Hematopoietic multipotent progenitor cell treated with erythropoietin and hydrocortisone succinate and interleukin-3 and kit ligand, for 6 days (in vitro differentiated cells): ENCODE measurements at places on chromosomes 6 and 20.

- DNase-seq, result peak; percentile 72
These were observed 13.6 kb upstream of the CALHM6 start for GRCh38 chr6:116447496-116448011.

DNA sequence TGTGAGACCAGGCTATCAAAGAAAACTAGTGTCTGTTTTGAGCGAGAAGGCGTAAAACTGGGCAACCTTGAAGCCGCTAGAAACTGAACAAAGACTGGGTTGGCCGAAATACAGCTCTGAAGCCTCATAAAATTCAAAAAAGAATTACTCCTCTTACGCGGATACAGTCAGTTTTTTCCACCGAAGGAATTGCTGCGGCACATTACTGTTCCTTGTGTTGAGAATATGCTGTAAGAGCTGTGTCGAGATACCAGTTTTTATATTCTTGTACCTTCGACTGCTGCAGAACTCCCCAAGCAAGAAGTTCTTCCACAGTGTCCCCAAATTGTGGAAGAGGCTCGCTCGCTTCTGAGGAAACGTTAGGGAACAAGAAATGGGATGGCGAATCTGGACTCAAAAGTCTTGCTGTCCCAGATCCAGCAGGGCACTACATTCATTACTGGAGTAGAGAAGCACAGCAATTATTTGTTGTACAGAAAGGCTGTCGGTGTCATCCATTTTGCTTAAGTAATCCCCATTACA, 523 bp upstream of the COX7A2 start:
- peak; percentile 33 for DNase-seq

GRCh38 chr20:62543470-62544302, 67.9 kb upstream of the GATA5 start:
- no peak for DNase-seq

GRCh38 chr20:43398676-43399324, 58.9 kb upstream of the SRSF6 start:
- no peak for DNase-seq

GRCh38 chr20:11502061-11502460, 415.6 kb upstream of the BTBD3 start:
- DNase-seq, result peak; percentile 45

GRCh38 chr6:30826961-30827342, 57.4 kb upstream of the DDR1 start:
- DNase-seq, result no peak

DNA sequence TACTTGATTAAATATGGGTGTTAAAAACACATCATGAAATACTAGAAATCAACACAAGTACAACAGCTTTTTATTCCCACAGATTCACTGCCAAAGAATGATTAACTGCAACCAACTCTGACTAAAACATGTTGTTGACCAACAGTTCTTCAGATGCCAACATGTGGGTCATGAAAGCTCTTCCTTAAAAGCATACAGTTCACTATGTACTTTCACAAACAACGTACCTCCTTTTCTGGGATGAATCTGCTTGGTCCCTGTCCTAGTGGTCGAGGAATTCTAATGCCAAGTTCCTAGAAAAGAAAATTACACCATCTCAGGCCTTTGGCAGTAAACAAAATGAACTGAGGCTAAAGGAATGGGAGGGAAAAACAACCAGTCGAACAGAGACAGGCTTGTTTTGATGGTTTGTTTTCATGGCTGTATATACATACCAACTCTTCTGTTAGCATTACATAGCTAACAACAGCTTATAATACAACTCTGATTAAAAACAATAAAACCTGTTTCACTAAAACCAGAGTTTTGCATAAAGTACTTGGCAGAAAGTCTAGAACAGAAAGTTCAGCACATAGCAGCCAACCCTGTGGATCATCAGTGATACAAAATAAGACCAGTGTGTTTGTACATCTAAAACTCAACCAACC, 92.5 kb downstream of the SESN1 start:
- no peak for DNase-seq

DNA sequence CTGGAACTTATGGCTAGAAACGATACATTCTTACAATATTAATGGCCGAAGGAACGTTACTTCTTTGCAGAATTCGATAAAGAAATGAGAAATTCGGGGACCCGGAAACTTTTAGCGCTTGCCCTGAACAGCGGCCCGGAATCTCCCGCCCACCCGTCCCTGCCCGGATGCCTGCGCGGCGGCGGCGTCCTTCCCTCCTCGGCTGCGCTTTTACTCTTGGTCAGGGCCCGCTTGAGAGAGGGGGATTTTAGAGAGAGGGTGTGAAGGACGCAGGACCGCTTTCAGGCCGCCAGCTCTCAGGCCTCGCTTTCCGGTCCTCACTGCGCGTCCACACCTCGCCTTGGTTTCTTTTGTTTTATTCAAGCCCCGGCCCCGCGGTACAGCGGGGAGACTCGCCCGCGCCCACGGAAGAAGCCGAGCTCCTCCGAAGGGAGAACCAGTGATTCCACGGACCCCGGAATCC, 243.7 kb downstream of the ARID1B start:
- DNase-seq, result peak; percentile 83

DNA sequence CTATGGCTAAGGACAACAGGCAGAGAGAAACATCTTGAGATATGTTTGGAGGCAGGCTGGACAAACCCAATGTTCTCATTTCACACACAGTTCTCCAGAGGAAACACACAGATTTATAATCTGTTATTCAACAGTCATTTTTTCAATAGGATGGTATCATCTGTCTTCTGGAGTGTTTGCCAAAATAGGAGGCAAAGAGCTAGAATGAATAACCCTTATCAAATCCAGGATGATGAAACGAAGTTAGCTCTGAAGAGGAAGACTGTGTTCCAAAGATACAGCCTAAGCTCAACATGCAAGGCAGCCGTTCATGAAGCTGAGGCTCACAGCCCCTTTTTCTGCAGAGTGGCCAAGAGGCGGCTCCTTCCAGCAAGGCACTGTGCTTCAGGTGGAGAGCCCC, 70.8 kb downstream of the PPP1R3G start:
- DNase-seq, result no peak

DNA sequence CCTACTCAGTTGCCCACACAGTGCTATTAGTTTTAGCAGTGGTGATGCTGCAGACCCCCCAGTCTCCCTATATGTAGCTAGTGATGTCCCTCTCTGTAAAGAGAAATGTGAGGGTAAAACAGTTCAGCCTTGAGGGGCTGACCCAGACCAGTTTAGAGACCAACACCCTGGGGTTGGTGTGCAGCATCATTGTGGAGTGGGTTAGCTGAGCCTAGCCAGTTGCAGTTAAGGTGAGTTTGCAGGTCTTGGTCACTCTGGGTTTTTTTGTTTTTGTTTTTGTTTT, 401 bp upstream of the B3GALT4 start:
- DNase-seq, result peak; percentile 38

DNA sequence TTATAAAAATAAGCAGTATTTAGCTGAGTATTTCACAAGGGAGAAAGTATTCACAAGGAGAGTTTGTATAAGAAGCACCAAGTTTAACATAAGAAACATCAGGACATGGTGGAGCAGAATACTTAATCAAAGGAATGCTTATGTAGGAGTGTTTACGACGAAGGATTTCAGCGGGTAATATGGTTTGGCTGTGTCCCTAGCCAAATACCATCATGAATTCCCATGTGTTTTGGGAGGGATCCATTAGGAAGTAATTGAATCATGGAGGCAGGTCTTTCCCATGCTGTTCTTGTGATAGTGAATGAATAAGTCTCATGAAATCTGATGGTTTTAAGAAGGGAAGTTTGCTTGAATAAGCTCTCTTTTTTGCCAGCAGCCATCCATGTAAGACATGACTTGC, 1099.1 kb upstream of the ADGRB3 start:
- no peak for DNase-seq

DNA sequence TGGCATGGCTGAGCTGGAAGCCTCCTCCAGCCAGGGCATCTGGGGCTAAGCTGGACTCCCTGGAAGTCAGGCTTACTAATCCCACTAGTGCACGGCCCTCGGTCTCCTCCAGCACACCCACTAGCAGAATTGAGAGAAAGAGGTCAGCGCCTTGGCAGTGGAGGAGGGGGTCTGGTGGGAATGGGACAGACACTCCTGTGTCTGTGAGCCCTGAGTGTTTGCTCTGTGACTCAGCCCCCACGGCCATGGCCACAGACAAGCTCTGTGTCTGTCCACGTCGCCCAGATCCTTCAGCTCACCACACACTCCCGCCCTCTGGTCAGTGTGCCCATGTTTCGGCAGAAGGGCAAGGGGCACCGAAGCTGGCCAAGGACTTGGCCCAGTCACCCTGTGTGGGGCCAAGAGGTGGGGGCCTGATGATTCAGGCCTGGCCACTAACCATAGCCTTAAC, 8.8 kb downstream of the MDFI start:
- DNase-seq, result no peak

DNA sequence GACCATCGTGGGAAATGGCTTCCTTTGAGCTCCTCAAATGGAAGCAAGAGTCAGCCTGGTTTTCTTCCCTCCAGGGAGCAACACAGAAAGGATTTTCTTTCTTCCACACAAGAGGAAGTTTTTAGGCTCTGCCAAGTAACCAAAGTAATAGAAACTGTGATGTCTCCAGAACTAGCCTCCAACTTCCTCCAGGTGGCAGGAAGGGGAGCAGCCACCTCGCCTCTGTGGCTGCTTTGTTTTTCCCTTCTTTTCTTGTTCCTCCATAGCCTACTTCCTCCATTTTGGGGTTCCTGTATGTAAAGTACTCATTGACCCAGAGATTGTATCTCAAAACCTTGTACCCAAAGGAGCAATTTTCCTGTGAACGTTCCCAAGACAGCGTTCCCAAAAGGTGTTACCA, 32.7 kb upstream of the CCR6 start:
- no peak for DNase-seq

- no peak for DNase-seq
These were observed 63.2 kb downstream of the MAP3K5 start for GRCh38 chr6:136728976-136729515.

GRCh38 chr6:2579241-2579761, 171.4 kb downstream of the MYLK4 start:
- no peak for DNase-seq

DNA sequence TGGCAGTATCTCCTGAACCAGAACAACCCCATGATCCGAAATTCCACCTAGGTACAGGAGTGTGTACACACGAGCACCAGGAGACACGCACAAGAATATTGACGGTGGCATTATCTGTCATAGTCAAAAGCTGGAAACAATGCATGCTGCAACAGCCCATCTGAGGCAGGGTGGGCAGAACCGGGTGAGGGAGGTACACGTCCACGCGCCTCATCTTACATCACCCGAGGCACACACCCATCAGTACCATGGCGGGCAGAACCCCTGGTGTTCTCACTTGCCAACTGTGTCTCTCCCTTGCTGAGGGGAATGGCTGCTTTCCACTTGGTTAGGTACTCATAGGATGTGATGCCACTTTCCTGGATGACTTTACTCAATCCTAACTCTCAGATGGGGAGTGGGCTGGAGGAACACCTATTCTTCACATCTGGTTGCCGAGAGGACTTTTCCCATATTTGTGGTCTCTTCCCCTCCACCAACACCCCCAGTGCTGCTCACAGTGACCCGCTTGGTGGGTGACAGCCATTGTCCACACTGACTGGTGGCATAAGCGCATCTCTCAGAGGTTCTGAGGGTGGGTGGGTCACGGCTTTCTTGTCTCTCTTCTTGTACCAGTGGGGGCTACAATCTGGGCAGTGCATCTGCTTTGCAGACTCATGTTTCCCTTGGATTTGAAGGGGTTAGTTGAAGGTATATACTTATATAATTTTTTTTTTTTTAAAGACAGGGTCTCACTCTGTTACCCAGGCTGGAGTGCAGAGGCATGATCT, 13.5 kb downstream of the PPP1R3G start:
- DNase-seq, result no peak

- no peak for DNase-seq
These were observed 400.9 kb downstream of the TAF4 start for GRCh38 chr20:61664556-61665320.

DNA sequence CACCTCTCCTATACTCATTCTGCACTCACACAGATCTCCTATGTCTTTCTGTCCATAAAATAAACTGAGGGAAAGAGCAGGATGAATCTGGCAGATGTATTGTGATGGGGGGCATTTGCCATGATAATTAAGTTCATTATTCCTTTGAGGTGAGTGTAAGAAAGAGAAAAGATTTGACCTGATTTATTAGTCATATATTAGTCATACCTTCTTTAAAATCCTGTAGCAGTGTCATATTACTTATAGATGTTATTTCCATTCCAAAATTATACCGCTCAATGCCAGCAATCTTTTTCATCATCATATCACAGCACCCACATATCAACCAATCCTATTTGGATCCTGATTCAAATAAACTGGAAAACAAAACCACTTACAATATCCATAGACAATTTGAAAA, 733.3 kb upstream of the SLC35B3 start:
- DNase-seq, result no peak

DNA sequence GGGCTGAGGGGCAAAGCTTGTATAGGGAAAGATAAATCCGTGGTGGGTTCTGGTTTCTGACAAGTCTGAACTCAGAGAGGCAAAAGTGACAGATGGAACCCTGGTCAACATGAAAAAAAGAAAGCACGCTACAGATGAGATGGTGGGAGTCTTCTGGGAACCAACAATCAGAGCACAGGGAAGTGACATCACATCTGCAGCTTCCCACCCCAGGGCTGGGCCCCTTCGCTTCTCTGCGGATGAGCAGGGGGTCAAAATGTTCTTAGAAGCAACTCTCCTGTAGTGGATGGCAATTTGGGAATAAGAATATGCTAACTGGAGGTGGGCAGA, 129.2 kb upstream of the AKAP12 start:
- DNase-seq, result no peak

DNA sequence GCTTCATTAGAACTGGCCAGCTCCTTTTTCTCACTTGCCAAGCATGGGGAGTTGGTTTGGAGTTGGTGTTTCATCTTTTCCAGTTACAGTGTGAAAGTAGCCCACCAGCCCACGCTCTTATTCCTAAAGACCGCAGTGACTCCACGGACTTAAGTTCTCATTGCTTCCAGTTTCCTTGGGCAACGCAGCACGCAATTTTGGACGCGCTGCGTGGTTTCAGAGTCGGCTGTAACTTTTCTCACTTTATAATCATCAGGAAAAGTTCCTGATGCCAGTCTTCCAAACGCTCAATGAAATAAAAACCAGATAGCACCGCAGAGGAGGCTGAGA, 381 bp upstream of the PEX7 start:
- no peak for DNase-seq

- DNase-seq, result no peak
These were observed 367.7 kb downstream of the KIF16B start for GRCh38 chr20:16205507-16205906.

DNA sequence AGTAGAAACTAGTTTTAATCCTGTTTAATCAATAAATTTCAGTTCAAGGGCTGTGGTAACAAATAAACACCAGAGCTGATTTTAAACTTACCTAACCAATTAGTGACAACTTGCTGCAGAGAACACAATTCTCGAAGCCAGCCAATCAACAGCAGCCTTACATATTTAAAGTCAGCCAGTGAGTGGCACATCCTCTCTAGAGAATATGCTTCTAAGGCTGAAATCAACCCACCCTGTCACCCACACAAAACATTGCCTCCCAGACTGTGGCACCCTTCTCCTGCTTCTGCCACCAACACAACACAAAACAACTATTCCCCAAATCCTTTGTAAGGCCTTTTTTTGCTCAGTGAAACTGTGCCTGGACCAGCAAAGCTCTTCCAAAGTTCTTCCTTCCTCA, 306.0 kb downstream of the EYA4 start:
- DNase-seq, result no peak
